Activated CD4-positive, alpha-beta T cell treated with anti-CD3 and anti-CD28 coated beads, Interleukin-10, Interleukin-2, amounts not matched to agents 100 ng/mL and 50 ng/mL, durations not matched to agents 16 hours and 8 hours (primary cell): ENCODE measurements at places on chromosomes 4 and X.

- DNase-seq = no peak
Observed at GRCh38 chr4:175927121-175927520, 115.1 kb upstream of the GPM6A start.

- no peak for DNase-seq
Observed at GRCh38 chr4:189771696-189772361, 168.8 kb upstream of the FRG1 start.

DNA sequence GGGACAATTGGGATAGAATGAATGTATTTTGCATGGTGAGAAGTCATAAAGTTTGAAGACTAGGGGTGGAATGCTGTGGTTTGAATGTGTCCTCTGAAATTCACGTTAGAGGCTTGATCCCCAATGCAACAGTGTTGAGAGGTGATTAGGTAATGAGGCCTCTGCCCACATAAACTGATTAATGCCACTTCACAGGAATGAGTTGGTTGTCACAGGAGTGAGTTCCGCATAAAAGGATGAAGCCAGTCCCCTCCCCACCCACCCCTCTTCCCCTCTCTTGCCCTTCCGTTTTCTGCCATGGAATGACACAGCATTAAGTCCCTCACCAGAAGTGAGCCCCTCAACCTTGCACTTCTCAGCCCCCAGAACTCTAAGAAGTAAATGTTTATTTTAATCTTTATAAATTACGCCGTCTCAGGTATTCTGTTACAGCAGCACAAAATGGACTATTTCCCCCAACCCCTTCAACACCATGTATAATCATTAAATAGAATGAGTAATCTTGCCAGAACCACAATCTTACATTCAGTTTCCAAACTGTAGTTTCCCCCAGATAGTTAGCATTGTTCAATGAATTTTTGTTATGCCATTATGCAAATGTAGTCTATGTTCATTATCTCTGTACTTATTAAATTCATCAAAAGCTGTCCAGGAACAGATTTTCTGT, 5.5 kb upstream of the MMAA start:
- no peak for DNase-seq

- no peak for DNase-seq
Observed at GRCh38 chr4:31097999-31098398, 377.8 kb downstream of the PCDH7 start.

GRCh38 chr4:40340030-40340429, 4.9 kb downstream of the CHRNA9 start:
- DNase-seq = peak; percentile 23

DNA sequence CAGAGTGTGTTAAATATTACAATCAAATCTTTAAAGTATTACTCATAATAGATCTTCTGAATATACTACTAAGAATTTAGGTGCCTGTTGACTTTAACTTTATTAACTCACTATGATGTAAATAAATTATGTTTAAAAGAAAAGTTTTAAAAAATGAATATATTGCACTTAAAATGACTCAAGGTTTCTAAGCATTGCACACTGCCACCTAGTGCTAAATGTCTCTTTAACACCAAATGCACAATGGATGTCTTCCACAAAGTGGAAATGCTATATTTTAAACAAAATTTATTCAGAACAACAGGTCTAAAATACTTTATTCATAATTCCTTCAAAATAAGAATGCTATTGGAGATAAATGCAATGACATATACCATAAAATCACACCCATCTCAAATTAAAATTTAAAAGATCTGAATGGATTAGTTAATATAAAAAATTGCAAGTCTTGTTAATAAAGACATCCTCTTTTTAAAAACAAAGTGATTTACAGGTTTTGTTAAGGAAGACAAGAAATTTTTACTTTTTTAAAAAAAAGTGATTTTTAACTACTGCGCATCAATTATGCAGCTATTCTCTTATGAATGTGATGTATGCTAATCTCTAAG, 5.5 kb downstream of the INPP4B start:
- DNase-seq = peak; percentile 34

DNA sequence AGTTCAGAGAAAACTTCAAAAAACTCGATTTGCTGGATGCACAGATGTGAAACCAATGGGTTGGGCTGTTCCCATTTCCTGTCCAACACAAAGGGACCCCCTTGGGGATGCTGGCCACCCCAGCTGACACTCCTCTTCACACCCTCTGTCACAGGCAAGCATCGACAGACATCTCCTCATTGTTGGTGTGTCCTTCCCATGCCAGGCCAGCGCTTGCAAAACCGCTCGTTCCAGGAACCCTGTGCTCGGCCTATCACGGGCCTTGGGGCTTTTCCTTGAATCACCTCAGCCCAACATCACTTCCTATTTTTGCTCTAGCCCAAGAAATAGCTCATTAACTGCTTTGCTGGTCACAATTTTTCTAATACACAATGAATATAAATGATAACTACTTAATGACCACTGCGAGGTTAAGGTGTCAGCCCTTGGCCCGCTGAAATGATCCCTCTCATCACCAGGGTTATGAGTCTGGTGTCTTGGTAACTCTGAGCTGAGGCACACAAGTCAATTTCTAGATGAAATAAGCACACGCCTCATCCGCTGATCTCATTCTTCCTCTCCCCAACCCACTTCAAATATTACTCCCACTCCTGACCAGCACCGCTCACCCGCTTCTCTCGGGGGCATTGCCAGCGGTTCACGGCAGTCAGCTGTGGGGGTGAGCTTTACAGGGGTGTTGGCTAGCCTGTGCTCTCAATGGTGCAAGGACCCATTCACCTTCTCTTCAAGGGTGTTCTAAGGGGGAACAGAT, 32.3 kb downstream of the BCOR start:
- peak; percentile 48 for DNase-seq

DNA sequence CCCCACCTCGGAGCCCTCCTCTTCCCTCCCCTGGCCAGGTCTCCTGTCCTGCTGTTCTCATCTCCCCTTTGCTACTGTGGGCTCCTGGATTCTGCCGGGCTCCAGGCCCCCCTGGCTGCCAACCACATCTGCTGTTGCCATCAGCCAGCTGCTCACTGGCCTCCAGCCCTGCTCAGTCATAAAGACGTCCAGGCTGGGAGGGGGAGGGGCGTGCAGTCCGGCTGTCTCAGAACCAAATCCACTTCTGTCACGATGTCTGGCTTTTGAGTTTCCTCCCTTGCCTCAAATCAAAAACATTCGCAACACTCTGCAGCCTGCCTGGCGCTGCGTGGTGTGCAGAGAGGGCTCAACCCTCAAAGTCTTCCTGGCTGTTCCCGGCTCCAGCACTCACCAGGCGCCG, 7.1 kb downstream of the RASL11B start:
- DNase-seq = no peak

DNA sequence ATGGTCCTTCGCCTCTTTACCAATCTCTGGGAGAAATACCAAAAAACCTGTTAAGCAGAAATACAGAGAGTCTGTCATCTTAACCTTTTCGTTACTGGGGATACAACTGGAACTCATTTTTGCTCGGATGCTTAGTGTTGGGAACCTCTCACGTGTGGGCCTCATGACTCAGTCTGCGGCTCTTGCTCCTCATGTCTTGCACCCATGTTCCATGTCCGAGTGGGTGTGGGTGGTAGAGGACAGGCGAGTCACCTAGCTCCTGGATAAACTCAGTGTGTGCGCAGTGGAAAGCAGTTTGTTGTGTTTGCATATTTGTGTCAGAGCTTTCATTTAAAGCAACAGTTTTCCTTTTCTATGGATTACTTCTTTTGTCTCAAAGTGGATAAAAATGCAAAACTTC, 70.6 kb downstream of the TNIP2 start:
- no peak for DNase-seq

- DNase-seq = no peak
Observed at GRCh38 chr4:184856277-184856609, 30.5 kb upstream of the ACSL1 start.

DNA sequence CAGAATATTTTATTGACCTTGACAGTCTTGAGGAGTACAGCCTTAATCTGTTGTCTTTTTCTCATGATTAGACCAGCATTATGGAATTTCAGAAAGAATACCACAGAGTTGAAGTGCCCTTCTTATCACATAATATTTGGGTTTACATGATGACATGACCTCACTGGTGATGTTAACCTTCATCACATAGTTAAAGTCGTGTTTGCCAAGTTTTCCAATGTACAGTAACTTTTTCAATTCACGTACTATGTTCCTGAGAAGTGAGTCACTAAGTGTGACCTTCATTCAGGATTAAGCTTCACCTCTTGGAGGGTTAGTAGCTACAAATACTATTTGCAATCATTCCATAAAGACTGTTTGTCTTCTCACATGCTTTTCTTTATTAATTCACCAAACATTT, 52.1 kb downstream of the RAB40A start:
- no peak for DNase-seq

DNA sequence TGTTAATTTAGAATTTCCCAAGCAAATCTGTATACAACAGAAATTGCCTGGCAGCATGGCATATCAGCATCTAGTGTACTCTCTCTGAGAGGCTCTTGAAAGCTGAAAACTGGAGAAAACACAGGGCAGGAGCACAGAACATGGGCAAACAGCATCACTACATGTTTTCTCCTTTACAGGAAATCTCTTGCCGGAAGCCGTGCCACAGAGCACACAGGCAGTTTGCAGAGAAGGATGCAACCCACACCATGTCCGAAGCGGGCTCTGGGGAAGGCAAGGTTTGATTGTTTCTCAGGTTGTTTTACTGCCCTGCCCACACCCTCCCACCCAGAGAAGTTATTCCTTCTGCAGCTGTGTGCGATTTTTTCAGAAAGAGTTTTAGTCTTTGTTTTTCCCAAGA, 41.1 kb upstream of the FAM9C start:
- peak; percentile 81 for DNase-seq

DNA sequence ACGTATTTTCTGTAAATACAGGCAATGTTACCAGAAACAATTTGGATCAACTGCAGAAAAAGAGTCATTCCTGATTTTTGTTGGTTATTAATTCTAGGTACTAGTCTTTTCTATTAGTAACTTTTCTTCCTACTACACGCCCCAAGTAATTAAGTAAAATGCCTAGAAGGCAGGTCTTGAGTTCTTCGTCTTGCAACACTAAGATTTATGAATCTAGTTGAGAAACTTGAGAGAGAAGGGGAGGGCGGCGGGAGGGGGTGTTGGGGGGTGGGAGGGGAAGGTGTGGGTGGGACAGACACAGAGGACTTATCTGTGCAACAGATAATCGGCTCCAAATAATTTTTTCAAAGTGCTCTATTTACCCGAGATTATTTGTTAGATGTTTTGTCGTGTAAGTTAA, 3.0 kb downstream of the RAP2C start:
- no peak for DNase-seq

GRCh38 chr4:185128272-185129119, 14.6 kb upstream of the SLC25A4 start:
- DNase-seq = peak; percentile 20

- DNase-seq = no peak
Observed at GRCh38 chr4:55618546-55619143, 17.5 kb downstream of the NMU start.

- no peak for DNase-seq
Observed at GRCh38 chr4:141074098-141074878, 59.0 kb downstream of the RNF150 start.

GRCh38 chr4:140711910-140712309, 44.3 kb downstream of the TBC1D9 start:
- no peak for DNase-seq

GRCh38 chrX:132231587-132231986, 12.3 kb upstream of the RAP2C start:
- no peak for DNase-seq

DNA sequence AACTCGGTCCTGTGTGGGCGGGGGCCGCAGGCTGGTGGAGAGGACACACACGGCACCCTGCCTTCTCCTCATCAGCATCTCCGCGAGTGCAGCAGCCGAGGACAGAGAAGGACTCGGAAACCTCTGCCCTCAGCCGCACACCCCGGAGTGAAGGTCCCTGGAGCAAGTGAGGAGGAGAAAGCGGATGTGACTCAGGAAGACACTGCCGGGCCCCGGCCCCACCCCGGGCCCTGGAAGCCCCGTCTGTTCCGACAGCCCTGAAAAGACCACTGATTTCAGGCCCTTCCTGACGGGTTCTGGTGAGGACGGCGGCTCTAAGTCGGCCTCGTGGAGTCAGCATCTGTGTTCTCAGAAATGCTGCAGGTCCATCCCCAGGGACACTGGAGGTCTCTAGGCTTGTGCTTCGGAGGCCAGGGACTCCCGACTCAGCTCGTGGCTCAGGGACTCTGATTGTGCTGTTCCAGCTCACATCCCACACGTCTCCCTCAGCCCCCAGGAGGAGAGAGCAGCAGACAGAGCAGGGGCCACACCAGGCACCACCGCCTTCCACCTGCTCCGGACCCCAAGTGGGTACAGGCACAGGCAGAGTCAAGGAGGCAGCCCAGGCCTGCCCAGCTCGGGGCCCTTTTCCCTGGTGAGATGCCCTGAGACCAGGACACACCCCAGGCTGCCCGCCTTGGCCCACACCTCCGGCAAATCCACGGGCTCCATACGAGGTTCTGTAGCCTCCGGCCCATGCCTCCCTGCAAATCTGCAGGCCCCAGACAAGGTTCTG, 134.5 kb upstream of the NKX1-1 start:
- no peak for DNase-seq

- DNase-seq = no peak
Observed at GRCh38 chrX:69182818-69183380, 17.6 kb upstream of the PJA1 start.

DNA sequence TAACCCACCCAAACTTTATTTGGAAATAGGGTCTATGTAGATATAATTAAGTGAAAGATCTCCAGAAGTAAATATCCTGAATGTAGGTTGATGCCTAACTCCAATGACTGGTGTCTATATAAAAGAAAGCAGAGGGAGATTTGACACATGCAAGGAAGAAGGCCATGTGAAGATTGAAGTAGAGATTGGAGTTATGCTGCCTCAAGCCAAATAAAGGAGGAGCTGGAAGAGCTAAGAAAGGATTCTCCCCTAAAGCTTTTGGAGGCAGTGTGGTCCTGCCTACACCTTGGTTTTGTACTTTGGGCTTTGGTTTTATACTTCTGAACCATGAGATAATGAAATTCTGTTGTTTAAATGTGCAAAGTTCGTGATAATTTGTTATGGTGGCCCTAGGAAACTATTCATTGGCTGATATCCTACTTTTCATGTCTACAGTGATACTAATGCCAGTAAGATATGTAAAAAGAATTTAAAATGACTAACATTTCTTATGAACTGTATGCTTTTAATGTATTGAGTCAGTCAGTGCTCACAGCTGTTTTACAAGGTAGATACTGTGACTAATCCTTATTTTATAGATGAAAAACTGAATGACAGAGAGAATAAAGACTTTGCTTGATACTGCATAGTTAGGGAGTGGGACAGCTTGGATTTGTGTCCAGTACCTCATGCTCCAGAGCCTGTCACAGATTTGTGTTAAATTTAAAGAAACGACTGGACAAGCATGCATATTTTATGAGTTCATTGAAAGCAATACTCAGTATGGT, 5.9 kb upstream of the RAB40AL start:
- no peak for DNase-seq

- no peak for DNase-seq
Observed at GRCh38 chr4:79209822-79210635, 115.8 kb downstream of the NAA11 start.

GRCh38 chrX:8429692-8430249, 34.9 kb upstream of the VCX3B start:
- DNase-seq = no peak

GRCh38 chr4:122823476-122823875, 3.2 kb upstream of the FGF2 start:
- no peak for DNase-seq

GRCh38 chrX:71923516-71923915, 12.9 kb downstream of the NHSL2 start:
- DNase-seq = no peak

GRCh38 chr4:3880615-3881120, 114.5 kb downstream of the ADRA2C start:
- DNase-seq = peak; percentile 68

- DNase-seq = peak; percentile 47
Observed at GRCh38 chrX:40107291-40108161, 9.8 kb upstream of the BCOR start.
